GM23248 (cell line): ENCODE measurements at places on chromosomes 16 and 17. TPM values are rescaled to one million over a fixed set of nuclear protein-coding genes. Genes with fewer than 3 reads are reported as not detected.

Gene ADGRG3
- not detected in 2 replicates for total RNA-seq

Gene ABCA9
- total RNA-seq: 0.51 and 0.65 TPM in 2 replicates

DNA sequence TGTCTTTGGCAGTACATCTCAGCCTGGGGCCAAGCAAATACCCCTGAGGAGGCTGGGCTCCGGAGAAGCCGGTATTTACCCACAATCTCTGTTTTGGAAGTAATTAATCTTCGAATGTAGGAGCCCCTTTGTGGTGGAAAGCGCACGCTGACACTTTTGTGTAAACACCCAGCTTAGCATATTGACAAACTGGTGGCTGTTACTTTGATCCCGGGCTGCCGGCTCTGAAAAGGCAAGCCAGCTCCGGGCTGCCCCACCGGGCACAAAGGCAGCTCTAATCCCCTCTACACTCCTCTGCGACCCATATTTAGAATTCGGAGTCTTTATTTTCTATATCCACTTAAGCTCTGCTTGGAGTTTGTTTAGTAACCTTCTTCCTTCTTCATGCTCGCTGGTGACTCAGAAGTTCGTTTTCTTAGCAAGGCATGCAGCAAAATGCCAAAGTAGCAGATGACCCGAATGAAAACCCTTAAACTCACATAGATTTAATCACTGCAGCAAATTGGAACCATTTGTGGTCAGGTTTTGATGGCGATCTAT is 144.0 kb upstream of the IRX3 start:
- peak; percentile 93 for DNase-seq

DNA sequence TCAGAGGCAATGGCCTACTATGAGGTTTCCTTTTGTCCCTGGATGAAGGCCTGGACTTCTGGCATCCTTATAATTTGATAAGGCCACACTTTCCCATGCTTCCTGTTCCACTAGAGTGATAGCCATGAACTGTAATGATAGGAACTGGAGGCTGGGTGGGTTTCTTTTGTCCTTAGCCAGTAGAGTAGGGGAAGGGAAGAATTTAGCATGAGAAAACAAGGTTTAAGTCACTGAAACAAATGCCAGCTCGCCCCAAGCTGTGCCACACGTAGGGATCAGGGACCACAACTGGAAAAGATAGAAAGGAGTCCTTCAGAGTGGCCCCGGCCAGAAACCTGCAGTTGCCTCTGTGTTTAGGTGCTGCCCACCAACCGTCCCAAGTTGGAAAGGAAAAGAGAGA is 80.9 kb upstream of the C17orf78 start:
- DNase-seq: no peak
